ENCODE measurements at places on chromosomes 7 and 10.
A peak's percentile ranks its signal among the peaks of the same experiment; 100 is the strongest.

- no peak for DNase-seq
Measured at GRCh38 chr10:14812271-14812670, 25.6 kb downstream of the CDNF start.

DNA sequence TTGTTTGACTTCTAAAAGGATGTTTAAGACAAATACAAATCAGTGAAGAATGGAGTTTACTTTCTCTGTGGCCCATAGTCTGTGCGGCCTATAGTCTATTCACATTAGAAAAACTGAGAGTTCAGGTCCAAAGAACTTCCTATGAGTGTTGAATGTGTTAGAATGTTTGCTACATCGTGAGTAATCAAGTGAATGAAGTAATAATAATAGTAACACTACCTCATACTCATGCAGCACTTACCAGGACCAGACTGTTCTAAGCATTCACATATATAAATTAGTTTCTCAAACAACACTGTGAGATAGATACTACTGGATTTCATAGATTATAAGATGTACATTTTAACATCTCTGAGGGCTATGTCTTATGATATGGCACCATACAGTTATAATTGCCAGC lies 70.4 kb downstream of the RALA start:
- no peak for DNase-seq

GRCh38 chr7:79465551-79465950 lies 12.1 kb upstream of the MAGI2 start:
- DNase-seq: no peak

- no peak for DNase-seq
Measured at GRCh38 chr7:102291056-102291915, 4.6 kb downstream of the SH2B2 start.

DNA sequence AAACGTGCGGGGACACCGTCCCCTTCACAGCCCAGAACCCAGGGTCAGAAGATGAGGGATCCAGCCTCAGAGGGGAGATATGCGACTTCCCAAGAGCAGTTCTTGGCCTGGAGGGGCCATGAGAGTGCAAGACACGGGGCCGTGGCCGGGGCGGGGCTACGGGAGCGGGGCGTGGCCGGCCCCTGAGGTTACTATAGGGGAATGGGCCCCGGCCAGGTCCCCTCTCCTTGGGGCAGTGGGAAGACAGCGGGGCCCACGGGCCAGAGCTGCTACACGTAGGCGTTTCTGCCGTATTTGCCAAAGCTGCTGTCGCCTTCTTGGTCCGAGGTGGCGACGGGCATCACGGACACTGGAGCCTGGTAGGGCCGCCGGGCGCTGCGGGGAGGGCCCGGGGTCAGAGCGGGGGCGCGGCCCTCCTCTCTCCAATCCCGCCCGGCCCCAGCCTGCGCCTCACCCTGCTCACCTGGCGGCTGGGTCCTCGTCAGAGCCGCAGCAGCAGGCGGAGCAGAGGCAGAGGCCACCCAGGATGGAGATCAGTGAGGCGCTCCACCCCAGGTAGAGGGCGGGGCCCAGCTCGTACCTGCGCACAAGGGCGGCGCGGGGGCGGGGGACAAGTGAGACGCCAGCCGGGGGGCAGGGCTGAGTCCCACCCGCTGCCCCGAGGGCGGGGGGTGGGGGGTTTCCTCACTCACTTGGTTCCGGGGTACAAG lies 5.3 kb downstream of the CLDN15 start:
- no peak for DNase-seq

DNA sequence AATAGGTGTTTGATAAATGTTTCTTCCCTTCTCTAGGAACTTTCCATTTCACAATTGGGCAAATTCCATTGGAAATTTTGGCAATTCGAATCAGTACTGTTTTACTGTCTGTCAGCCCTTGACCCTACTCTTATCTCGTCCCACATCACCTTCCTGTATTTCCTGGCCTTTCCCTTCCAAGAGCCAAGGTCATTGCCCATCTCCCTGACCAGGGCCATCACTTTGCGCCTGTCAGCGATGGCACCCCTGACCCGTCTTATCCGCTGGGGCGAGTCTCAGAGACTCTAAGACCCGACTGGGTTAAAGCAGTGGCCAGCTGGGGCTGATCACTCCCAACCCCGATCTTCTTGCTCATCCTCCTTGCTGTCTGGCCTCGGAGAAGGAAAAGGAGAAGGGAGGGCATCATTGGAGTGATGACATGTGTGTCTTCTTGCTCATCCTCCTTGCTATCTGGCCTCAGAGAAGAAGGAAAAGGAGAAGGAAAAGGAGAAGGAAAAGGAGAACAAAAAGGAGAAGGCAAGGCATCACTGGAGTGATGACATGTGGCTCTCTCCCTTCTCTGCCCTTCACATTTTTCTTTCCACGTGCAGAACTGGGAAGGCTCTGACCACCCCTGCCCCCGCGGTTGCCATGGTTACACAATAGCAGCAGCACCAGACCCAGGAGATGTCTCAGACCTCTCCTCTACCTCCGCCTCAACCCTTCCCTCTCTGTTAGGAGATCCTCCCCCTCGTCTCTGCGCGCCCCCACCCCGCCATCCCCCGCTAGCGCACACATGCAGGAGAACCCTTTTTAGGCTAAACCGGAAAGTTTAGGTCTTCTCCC lies 2.0 kb downstream of the SEMA3D start:
- DNase-seq: no peak

GRCh38 chr7:76020031-76020714 lies 25.8 kb upstream of the TMEM120A start:
- peak; percentile 9 for DNase-seq
